HepG2 (cell line): ENCODE measurements at places on chromosomes 2 and 18. TPM values are rescaled to one million over a fixed set of nuclear protein-coding genes. Genes with fewer than 3 reads are reported as not detected.

DNA sequence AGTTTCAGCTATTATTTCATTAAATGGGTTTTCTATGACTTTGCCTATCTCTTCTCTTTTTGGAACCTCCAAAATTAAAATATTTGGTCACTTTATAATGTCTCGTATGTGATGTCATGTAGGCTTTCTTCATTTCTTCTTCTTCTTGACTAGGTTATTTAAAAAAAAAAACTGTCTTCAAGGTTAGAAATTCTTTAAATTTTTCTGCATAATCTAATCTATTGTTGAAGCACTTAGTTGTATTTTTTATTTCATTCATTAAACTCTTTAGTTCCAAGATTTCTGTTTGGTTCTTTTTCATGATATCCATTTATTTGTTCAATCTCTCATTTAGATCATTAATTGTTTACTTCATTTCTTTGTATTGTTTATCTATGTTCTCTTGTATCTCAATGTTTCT lies 43.8 kb upstream of the ROCK1 start:
- DNase-seq, result no peak

DNA sequence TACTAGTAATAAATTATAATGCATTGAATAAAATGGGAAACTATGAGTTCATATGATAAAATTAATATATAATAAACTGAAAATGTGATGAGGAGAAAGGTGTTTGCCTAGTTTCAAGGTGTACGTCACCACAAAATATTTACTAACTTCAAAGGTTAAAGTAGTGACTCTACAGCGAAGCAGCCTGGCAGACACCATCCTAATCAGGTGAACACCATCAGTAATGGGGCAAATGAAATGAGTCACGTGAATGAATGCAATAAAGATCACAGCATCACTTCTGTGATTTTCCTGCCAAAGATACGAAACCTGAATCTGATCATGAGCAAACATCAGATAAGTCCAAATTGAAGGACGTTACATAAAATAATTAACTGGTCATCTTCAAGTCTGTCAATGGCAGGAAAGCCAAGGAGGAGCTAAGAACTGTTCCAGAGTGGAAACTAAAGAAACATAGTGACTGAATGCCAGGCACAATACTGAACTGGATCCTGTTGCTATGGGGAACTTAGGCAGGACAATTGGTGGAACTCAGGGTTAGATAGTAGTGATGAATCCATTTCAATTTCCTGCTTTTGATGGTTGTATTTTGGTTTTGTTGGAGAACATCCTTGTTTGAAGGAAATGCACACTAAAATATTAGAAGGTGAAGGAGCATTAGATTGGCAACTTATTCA lies 12.1 kb upstream of the NOSTRIN start:
- no peak for DNase-seq

DNA sequence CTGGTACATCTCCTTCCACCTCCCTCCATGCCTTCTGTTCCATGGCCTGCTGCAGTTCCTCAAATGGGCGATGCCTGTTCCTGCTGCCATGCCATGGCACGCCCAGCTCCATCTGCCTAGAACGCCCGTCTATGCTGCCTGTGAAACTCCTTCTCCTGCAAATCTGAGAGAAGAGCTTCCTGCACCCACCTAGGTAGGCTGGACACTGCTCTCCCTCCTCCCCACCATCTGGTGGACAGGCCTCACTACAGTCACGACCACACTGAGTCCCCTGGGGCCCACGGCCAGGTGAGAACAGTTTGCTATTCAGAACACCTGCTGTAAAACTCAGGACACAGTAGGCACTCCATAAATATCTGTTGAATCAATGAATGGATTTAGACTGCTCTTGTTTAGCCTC lies 92.4 kb downstream of the LAMA1 start:
- no peak for DNase-seq

DNA sequence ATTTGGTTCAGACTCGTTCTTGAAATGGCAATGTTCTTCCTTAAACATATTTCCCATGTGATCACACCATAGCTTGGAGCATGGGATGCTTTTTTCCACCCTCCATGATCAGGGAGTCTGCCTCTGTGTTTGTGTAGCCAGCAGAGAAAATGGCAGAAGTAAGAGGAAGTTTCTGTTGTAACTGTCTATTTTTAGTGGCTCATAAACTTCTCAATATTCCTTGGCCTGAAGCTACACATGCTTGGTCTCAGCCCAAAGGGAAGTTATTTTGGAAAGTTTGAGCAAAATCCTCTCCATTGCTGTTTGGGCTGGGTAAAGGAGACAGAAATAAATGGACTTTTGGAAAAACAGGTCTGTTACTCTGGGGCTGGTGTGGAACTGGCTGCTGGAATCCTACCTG lies 33.4 kb upstream of the ITGA6 start:
- no peak for DNase-seq

DNA sequence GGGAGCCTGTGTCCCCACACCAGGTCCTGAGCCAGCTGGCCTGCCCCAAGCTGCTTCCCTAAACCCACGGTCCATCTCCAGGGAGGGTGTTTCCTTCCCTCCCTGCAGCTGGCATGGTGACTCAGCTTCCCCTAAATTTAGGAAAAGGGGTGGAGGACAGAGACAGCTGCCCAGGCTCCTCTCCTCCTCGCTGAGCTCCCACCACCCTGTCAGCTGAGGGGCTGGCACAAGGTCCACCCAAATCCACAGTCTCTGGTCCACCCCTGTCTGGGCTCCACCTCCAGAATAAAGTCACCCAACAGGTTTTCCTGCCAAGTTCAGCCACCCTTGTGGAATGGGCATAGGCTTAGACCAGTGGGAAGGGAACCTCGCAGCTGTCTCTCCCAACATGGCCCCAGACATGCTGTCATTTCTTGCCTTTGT lies 156.5 kb downstream of the TNS1 start:
- no peak for DNase-seq

GRCh38 chr2:99081891-99082290 lies 59.6 kb upstream of the C2orf15 start:
- DNase-seq, result no peak

The NEUROD1 gene
- not detected in 2 replicates for total RNA-seq

The EVX2 gene
- total RNA-seq, result not detected in 2 replicates

The CTAGE1 gene
- total RNA-seq, result 0.02 TPM in 1 of 2 replicates, not detected in the other
